Peyer's patch (tissue), 4 donors: ENCODE measurements at places on chromosomes 12 and 14.

DNA sequence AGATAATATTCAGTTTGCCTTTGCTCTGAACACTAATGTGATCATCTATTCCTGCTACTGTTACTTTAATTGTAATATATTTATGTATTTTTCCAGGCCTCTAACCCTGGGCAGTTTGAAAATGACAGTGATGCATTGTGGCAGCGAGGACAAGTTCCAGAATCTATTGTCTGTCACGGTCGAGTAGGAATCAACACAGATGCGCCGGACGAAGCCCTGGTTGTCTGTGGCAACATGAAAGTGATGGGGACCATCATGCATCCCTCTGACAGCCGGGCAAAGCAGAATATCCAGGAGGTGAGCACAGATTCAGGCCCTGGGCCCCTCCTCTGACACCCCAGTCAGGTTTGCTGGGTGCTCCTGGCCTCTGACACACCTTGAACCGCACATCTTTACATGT, 78.5 kb downstream of the MYRFL start:
- H3K4me1 ChIP-seq, result no peaks in the 10 kb centered on the region
- no peak for DNase-seq
- no peaks in the 10 kb centered on the region for H3K27me3 ChIP-seq
- no peak overlapping the region for H3K27ac ChIP-seq
- H3K36me3 ChIP-seq, result no peaks in the 10 kb centered on the region

DNA sequence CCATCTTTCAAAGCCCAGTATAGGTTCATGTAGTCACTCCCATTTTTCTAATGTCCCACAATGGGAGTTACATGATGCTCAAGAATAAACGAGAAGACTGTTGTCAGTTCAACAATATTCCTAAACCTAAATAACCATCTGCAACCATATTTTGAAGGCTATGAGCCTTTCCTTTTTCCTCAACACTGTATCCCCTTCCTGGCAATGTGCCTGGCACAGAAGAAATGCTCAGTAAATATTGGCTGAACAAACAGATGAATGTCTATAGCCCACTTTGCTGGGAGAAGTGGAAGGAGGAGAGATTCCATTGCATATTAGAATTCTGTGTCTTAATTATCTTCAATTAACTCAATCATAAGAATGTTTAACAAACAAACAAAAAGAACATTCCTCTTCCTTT, 6.1 kb downstream of the ARMH4 start:
- no peaks in the 10 kb centered on the region for H3K36me3 ChIP-seq
- H3K4me1 ChIP-seq, result no peaks in the 10 kb centered on the region
- H3K27me3 ChIP-seq, result no peaks in the 10 kb centered on the region
- no peak for DNase-seq
- no peak overlapping the region for H3K4me3 ChIP-seq
- no peak overlapping the region for H3K27ac ChIP-seq

- H3K36me3 ChIP-seq, result no peaks in the 10 kb centered on the region
- H3K27me3 ChIP-seq, result no peaks in the 10 kb centered on the region
- H3K4me1 ChIP-seq, result no peaks in the 10 kb centered on the region
- no peak overlapping the region for H3K27ac ChIP-seq
These were observed 407.3 kb upstream of the FLRT2 start for GRCh38 chr14:85122690-85123089.

DNA sequence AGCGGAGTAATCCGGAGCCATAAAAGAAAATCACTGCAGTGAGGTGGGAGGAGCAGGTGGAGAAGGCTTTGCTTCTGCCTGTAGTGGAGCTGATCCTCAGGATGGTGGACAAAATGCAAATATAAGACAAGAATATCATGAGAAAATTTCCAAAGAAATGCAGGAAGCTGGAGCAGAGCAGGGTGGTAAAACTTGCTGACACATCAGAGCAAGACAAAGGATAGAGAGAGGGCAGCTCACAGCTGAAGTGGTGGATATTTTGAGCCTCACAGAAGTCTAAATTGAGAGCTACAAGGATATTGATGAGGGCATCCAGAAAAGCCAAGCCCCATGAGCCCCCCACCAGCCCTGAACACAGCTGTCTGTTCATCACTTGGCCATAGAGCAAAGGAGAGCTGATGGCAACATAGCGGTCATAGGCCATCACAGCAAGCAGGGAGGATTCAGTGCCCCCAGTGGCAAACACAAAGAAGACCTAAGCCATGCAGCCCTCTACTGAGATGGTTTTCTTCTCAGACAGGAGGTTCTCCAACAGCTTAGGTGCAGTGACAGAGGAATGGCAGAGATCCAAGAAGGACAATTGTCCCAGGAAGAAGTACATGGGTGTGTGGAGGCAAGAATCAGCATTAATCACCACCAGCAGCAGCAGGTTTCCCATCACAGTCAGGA, 30.0 kb upstream of the ANP32D start:
- no peaks in the 10 kb centered on the region for H3K4me1 ChIP-seq
- H3K4me3 ChIP-seq, result no peak overlapping the region
- H3K27ac ChIP-seq, result no peak overlapping the region
- H3K36me3 ChIP-seq, result no peaks in the 10 kb centered on the region
- DNase-seq, result no peak
- no peaks in the 10 kb centered on the region for H3K27me3 ChIP-seq

GRCh38 chr12:118064608-118065007, 3.6 kb upstream of the WSB2 start:
- peaks cover 4% of the 10 kb centered on the region for H3K4me1 ChIP-seq
- no peak overlapping the region for H3K4me3 ChIP-seq
- H3K36me3 ChIP-seq, result no peaks in the 10 kb centered on the region
- DNase-seq, result no peak
